ENCODE measurements at places on chromosomes 5 and 9. TPM values are rescaled to one million over a fixed set of nuclear protein-coding genes. Genes with fewer than 3 reads are reported as not detected.

DNA sequence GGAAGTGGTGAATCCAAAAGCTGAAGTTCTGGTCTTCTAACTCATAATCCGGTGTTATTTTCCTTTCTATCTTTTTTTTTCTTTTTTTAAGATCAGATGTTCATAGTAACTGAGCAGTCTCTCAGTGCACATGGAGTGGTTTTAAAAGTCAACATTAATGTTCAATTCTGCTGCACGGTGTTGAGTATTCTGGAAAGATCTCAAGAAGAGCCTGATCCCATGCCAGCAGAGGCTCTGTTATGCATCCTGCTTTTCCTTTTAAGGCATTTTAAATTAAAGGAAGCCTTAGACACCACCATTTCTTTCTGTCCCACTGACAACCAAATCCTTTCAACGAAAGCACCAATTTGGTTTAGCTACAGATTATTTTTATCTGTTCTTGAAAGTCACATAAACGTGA, 33.4 kb downstream of the SEMA5A start:
- no peak for DNase-seq

Gene LPAR1
- polyA plus RNA-seq: 14.2 TPM

Gene ITGA1
- polyA plus RNA-seq: 6.6 TPM

GRCh38 chr9:136666372-136667213, 3.9 kb downstream of the EGFL7 start:
- DNase-seq: peak; percentile 38

Gene DNAH5
- polyA plus RNA-seq: 0.02 TPM

DNA sequence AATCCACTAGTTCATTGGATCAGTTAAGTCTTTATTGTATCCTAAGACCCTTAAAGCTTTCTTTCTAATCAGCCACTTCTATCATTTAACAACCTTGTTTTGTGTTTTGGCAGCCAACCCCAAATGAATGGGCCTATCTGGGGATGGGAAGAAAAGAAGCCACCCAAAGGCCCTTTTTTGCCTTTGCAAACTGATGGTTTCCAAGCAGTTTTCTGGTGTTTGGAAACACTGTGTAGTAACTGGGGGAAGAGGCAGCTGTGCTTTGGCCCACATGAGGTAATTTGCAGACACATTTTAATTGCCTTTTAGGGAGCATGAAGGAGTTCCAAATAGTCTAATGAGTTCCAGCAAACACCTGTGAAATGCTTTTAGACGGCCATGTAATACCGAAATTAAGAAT, 1751.3 kb upstream of the WWC1 start:
- DNase-seq: no peak

Gene CD74
- polyA plus RNA-seq: 201 TPM

GRCh38 chr9:18330401-18331309, 143.3 kb upstream of the ADAMTSL1 start:
- DNase-seq: no peak

- no peak for DNase-seq
Observed at GRCh38 chr9:137199411-137200121, 975 bp downstream of the TPRN start.

Gene IFNA2
- polyA plus RNA-seq: not detected

DNA sequence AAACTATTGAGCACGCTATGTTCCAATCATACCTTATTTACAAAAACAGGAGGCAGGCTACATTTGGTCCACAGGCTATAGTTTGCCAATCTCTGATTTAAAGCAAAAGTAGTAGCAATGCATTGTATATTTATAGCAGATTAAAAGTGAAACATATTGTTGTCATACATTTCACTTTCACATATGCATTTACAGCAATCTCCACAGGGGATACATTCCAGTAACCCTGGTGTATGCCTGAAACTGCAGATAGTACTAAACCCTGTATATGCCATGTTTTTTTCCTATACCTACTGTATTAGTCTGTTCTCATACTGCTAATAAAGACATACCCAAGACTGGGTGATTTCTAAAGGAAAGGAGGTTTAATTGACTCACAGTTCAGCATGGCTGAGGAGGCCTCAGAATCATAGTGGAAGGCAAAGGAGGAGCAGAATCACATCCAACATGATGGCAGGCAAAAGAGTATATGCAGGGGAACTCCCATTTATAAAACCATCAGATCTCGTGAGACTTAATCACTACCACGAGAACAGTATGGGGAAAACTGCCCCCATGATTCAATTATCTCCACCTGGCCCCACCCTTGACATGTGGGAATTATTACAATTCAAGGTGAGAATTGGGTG, 5.9 kb upstream of the CSF1R start:
- no peak for DNase-seq

DNA sequence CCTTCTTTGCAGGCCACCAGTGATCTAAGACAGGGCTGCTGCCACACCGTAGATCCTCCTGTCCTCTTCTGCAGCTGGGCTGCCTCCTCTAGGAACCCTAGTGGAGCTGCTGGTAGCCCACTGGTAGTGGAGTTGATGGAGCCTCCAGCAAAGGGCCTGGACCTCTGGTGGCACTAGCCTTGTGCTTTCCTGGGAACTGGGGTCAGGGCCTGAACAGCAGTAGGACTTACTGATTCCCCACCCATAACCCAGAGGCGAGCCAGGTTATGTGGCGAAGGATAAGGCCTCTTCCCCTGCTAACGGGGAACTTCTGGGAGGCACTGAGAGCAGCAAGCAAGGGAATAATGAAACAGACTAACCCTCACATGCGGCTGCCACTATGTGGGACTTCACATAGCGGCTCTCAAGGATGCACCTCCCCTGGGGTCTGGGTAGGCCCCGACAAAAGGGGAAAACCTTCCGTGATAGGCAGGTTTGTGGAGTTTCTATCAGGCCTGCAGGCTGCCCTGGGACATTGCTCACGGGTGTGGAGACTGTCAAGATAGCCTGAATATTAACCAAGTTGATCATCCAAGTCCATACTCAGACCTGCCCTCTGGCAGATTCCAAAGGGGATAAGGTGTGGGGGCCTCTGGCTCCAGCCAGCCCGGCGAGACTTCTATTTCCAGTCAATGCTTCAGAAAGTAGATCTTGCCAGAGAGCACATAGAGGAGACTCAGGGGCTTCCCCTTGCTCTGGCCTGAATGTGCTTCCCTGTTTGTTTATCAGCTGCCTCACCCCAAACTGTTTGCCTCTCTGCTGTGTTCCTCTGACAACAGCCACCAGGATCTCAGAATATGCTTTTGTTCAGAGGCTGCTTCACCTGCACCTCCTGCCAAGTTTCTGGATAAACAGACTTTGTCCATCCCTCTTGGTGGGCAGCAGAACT, 7.4 kb downstream of the SLC22A4 start:
- no peak for DNase-seq

- DNase-seq: no peak
Observed at GRCh38 chr5:108670591-108671289, 77.0 kb upstream of the FER start.

- peak; percentile 43 for DNase-seq
Observed at GRCh38 chr5:140131967-140132409, 6.3 kb downstream of the IGIP start.

Gene GFI1B
- polyA plus RNA-seq: 0.16 TPM

- no peak for DNase-seq
Observed at GRCh38 chr5:43367453-43367852, 44.7 kb downstream of the CCL28 start.

- DNase-seq: no peak
Observed at GRCh38 chr5:14829396-14829795, 42.2 kb downstream of the ANKH start.

GRCh38 chr5:17761326-17761725, 127.1 kb downstream of the TAF11L14 start:
- DNase-seq: no peak

GRCh38 chr5:139226131-139226530, 28.0 kb upstream of the SIL1 start:
- DNase-seq: no peak

GRCh38 chr5:42514754-42515153, 91.5 kb downstream of the GHR start:
- DNase-seq: no peak

Gene TMEM232
- 0.63 TPM for polyA plus RNA-seq

- DNase-seq: no peak
Observed at GRCh38 chr9:122442568-122442967, 35.2 kb downstream of the OR1J1 start.

DNA sequence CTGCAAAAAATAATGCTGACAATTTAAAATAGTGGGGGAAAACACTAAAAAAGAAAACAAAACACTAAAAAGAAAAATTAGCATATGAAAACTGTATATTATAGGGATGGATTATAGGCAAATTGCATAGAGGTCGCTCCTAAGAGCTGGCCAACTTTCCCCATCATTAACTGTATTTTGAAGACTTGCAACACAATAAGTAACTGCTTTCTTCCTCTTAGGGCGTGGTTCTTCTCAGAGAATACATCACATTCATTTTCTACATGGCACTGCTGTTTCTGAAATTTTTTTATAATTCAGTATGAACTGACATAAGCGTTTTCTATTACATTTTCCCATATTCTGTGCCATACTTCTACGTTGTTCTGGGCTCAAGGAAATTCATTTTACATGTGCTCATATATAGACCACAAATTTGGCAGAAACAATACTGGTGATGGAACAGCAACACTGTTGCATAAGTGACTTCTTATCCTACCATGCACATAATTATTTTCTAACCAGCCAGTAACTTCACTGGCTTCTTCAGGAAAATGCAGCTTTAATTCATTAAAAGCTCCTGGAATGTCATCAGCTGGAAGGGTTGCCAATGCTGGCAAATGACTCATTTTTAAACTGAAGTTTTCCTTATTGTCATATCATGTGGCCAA, 171.2 kb upstream of the DMAC1 start:
- DNase-seq: no peak

GRCh38 chr5:74337254-74337983, 303.1 kb downstream of the ENC1 start:
- DNase-seq: no peak

Gene KCNIP1
- polyA plus RNA-seq: 0.11 TPM

DNA sequence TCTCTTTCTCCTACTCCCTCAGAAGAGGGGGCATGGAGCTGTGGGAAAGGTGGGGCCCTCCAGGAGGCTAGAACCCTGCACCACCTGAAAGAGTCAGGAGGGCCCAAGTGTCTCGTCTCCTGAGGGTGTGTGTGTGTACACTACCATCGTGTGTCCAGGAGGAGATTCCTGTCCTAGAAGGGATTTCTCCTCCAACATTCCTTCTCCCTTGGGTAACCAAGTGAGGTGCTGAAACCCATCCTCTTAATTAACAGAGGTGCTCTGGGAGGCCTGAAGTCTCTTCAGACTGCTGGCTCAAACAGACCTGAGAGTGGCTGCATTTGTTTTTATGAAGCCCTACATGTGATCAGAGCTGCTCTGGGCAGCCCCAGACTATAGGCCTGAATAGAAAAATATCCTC, 61.1 kb upstream of the FAM169A start:
- DNase-seq: no peak

GRCh38 chr5:35924122-35924949, 14.1 kb downstream of the CAPSL start:
- no peak for DNase-seq

Data from right cardiac atrium (tissue), 5 donors.